Pancreas (tissue), 10 donors: ENCODE measurements at places on chromosomes 5 and 9. TPM values are rescaled to one million over a fixed set of nuclear protein-coding genes. Genes with fewer than 3 reads are reported as not detected.

Gene CNTNAP3
- polyA plus RNA-seq, result 0.92 TPM

Gene CENPK
- polyA plus RNA-seq, result 0.61 TPM

Gene KIF3A
- polyA plus RNA-seq, result 2.4 TPM

Gene PCDHA4
- 0.53 TPM for polyA plus RNA-seq

Gene CD14
- polyA plus RNA-seq, result 17.6 TPM

Gene IL4
- polyA plus RNA-seq, result not detected

Gene IL3
- polyA plus RNA-seq, result not detected

Gene FOXD4L5
- 0.04 TPM for polyA plus RNA-seq

Gene FOXD4L6
- not detected for polyA plus RNA-seq

DNA sequence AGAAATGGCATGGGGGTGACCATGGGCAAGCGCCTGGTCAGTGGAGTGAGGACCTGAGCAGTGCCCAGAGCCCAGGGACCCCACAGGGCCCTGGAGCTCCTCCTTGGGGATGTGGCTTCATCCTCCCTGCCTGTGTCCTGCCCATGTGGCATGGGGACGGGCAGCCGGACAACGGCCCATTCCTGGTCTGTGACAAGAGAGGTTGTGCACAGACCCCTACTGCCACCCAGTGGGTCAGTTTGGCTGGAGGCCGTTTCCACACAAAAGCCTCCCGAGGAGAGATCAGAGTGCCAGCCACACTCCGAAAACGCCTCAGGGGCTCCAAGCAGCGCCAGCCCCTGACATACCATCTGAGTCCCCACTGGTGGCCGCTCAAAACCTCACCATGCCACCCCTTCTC is 19.8 kb downstream of the SLC6A18 start:
- DNase-seq, result no peak
- no peaks in the 10 kb centered on the region for H3K36me3 ChIP-seq
- H3K4me1 ChIP-seq, result no peaks in the 10 kb centered on the region
- H3K4me3 ChIP-seq, result no peak overlapping the region
- H3K27ac ChIP-seq, result no peak overlapping the region
- no peaks in the 10 kb centered on the region for H3K27me3 ChIP-seq

GRCh38 chr5:110354915-110355644 is 371.4 kb downstream of the TMEM232 start:
- H3K4me3 ChIP-seq, result no peak overlapping the region
- no peaks in the 10 kb centered on the region for H3K4me1 ChIP-seq
- no peak for DNase-seq
- no peaks in the 10 kb centered on the region for H3K27me3 ChIP-seq

DNA sequence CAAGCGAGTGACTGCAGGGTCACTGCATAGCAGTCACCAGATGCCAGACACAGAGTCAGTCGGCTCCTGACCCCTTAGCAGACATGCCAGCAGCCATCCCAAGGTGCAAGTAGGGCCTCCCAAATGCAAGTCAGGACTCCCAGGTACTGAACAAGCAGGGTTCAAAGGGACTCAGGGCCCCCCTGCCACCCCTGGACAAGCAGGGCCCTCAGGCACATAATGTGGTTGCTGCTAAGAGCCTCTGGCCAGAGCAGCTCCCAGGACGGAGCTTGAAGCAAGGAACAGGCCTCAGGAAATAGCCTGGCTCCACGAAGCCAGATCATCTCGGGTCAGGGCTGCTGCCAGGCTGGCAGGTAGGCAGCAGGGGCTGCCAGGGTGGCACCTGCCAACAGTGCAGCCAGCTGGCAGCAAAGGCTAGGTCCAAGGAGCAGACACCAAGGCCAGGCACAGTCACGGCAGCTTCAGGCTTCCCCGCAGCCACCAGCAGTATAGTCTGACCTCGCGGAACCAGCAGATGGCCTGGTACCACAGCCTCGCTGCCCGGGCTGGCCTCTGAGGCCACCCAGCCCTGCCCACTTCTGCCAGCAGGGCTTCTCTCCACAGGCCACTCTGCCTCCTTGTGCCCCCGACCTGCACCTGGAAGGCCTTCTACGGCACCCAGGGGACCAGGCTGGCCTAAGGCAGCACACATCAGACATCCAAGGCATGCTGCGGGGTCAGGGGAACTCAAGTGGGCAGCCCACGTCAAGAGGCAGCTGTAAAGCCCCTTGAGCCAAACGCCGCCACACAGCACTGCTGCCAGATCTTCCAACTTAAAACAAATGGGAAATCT is 7.4 kb downstream of the EEIG1 start:
- H3K4me3 ChIP-seq, result no peak overlapping the region
- no peaks in the 10 kb centered on the region for H3K27me3 ChIP-seq
- H3K27ac ChIP-seq, result peak overlapping the region; percentile 82
- H3K36me3 ChIP-seq, result no peaks in the 10 kb centered on the region
- H3K4me1 ChIP-seq, result peaks cover 64% of the 10 kb centered on the region

- peak overlapping the region; percentile 37 for H3K27ac ChIP-seq
- peaks cover 32% of the 10 kb centered on the region for H3K4me1 ChIP-seq
- DNase-seq, result no peak
- no peaks in the 10 kb centered on the region for H3K36me3 ChIP-seq
- no peak overlapping the region for H3K4me3 ChIP-seq
- H3K27me3 ChIP-seq, result no peaks in the 10 kb centered on the region
Observed at GRCh38 chr9:95284162-95285080, 33.1 kb downstream of the FANCC start.

GRCh38 chr9:79007701-79008483 is 563.9 kb upstream of the TLE4 start:
- no peak overlapping the region for H3K27ac ChIP-seq
- H3K36me3 ChIP-seq, result no peaks in the 10 kb centered on the region

DNA sequence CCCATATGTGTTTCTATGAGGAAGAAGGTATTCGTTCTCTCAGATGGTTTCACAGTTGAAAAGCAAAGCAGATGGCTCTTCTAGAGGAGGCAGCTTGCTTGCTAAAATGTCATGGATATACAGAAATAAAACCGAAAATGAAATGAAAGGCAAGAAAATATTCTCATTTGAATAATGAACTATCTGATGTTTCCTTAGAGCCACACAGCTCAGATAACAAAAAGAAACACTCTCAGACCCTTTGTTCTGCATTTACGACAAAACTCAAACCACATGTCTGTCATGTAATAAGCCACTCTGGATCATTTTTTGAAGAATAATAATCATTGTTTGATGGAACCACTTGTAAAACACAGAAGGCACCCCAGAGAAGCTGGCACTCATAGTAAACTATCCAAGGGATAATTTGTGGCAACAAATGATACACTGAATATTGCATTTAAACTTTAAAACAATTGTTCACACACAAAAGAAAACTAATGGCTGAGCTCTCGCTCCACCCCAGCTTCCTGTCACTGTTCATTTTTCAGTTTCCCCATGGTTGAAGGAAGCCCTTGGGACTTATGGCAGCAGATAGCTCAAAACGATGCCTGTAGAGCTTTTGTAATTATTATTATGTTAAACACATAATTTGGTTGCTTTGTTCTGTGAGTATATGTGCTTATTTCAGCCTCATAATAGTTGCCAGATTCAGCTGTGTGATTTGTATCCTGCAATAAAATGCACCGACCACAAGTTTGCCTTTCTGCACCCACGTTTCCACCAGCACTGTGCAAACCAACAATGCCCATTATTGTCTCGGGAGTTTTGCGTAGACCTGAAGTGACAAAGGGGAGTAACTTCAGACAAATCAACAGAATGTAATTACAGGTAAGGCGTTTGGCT is 256.0 kb downstream of the TMEM167A start:
- H3K36me3 ChIP-seq, result no peaks in the 10 kb centered on the region
- no peak overlapping the region for H3K27ac ChIP-seq
- no peak for DNase-seq

GRCh38 chr5:14215901-14216300 is 72.8 kb downstream of the TRIO start:
- peaks cover 24% of the 10 kb centered on the region for H3K4me1 ChIP-seq
- H3K4me3 ChIP-seq, result no peak overlapping the region
- H3K27me3 ChIP-seq, result no peaks in the 10 kb centered on the region
- no peak for DNase-seq
- no peaks in the 10 kb centered on the region for H3K36me3 ChIP-seq

DNA sequence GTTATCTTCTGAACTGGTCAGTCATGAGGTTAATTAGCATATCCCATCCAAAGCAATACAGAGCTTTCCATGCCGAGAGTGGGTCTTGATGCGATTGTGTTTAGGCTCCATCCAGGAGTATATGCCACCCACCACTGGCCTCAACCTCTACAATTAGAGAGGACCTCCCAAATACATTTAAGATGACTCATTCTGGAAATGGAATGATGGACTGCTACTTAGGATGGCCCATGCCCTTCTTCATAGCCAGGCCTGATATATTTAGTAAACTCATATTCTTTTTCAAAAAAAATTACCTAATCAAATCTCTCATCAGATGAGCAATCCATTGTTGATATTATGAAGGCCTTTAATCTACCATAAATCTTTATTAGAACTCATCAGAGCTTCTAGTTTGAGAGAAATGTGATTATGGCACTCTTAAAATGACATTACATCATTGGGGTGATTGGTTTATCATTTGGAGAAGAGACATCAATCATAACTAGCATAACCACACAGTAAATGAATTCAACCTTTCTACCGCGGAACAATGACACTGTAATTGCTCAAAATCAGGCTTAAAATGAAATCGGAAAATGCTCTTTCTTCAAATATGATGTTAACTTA is 414.2 kb upstream of the WWC1 start:
- H3K4me3 ChIP-seq, result no peak overlapping the region
- no peak overlapping the region for H3K27ac ChIP-seq
- no peaks in the 10 kb centered on the region for H3K36me3 ChIP-seq
- no peak for DNase-seq
- H3K27me3 ChIP-seq, result no peaks in the 10 kb centered on the region
- no peaks in the 10 kb centered on the region for H3K4me1 ChIP-seq

GRCh38 chr9:98502311-98502975 is 206.3 kb downstream of the GABBR2 start:
- no peaks in the 10 kb centered on the region for H3K4me1 ChIP-seq
- no peaks in the 10 kb centered on the region for H3K27me3 ChIP-seq
- H3K36me3 ChIP-seq, result no peaks in the 10 kb centered on the region

DNA sequence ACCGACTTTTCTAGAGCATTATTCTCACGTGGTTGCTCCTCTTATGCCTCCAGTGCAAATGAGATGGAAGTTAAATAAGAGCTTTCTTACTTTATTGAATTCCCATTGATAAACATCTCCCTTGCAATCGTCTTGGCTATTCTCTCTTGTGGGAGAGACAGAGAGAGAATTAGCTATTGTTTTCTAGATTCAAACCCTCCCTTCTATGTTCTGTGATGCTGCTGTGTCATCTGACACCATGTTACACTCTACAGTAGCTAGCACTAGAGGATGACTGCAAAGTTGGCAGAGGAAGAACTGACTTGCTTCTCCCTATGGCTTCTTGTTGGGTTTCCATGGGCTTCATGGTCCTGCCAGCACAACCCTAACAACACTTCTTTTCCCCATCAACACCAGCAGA is 134.6 kb upstream of the RANBP3L start:
- H3K27me3 ChIP-seq, result no peaks in the 10 kb centered on the region
- no peak for DNase-seq
- no peaks in the 10 kb centered on the region for H3K4me1 ChIP-seq
- H3K36me3 ChIP-seq, result no peaks in the 10 kb centered on the region
- H3K27ac ChIP-seq, result no peak overlapping the region

- no peak overlapping the region for H3K27ac ChIP-seq
- no peak for DNase-seq
- no peaks in the 10 kb centered on the region for H3K36me3 ChIP-seq
- no peak overlapping the region for H3K4me3 ChIP-seq
- no peaks in the 10 kb centered on the region for H3K4me1 ChIP-seq
Observed at GRCh38 chr9:8514760-8515159, 715.2 kb upstream of the DMAC1 start.

GRCh38 chr9:32423371-32423770 is 38.9 kb downstream of the ACO1 start:
- no peak overlapping the region for H3K4me3 ChIP-seq
- DNase-seq, result no peak
- H3K27ac ChIP-seq, result no peak overlapping the region
- no peaks in the 10 kb centered on the region for H3K27me3 ChIP-seq

DNA sequence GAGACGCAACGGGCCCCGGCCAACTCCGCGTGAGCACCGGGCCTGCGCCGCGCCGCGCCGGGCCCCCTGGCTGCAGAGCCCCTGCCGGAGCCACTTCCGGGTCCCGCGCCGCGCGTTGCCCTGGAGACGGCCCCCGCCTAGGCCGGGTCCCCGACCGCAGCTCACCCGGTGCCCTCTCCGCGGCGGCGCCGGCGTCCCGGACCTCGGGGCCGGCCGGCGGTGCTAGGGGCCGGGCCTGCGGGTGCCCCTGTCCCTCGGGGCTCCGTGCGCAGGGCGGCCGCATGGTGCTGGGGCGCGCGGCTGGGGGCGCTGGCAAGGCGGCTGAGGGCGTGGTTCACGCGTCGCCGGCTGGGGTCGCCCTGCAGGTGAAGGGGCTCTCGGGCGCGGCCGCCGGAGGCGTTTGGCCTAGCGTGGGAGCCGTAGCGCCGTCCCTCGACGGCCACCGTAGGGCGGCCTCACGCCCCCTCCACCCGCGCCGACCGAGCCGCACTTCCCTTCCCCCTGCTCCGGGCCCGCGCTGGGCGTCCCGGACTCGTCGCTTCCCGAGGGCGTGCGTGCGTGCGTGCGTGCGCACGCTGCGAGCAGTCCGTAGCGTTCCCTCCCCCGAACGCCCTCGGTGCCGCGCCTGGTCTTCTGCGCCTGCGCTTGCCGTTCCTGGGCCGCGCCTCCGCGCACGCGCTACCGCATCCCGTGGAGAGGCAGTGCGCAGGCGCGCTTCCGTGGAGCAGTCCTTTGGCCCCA is at the start of gene TMEM250:
Gene TMEM250, minus strand, starts transcription at position 556 of the 741 bp plus-strand sequence. CDS start 1,975 bp downstream, outside the sequence.
- H3K4me1 ChIP-seq, result peaks cover 22% of the 10 kb centered on the region
- no peaks in the 10 kb centered on the region for H3K27me3 ChIP-seq
- peak; percentile 97 for DNase-seq

DNA sequence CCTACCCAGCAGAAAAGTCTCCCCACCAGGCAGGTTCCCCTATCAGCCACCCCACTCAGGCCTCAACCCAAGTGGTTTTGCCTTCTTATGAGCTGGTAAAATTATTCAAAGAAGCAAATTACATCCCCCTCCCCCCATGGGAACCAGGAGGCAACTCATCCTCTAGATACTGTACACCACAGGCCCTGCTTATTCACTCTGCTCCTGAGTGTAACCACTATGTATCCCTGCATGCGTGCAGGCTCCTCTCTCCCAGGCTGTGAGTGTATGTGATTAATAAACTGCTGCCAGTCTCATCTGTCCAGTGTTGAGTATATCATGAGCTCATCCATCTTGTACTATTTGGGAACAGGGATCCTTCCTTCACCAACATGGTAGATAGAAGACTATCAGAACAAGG is 8.6 kb downstream of the KCTD16 start:
- DNase-seq, result no peak
- H3K4me1 ChIP-seq, result no peaks in the 10 kb centered on the region
- no peak overlapping the region for H3K4me3 ChIP-seq
- H3K27ac ChIP-seq, result no peak overlapping the region

GRCh38 chr9:132712753-132713152 is 42.5 kb downstream of the GTF3C4 start:
- no peak for DNase-seq
- H3K36me3 ChIP-seq, result no peaks in the 10 kb centered on the region
- H3K27me3 ChIP-seq, result peaks cover 3% of the 10 kb centered on the region
- no peaks in the 10 kb centered on the region for H3K4me1 ChIP-seq
